PC-9 (cell line): ENCODE measurements at places on chromosomes 13 and 19. TPM values are rescaled to one million over a fixed set of nuclear protein-coding genes. Genes with fewer than 3 reads are reported as not detected.

DNA sequence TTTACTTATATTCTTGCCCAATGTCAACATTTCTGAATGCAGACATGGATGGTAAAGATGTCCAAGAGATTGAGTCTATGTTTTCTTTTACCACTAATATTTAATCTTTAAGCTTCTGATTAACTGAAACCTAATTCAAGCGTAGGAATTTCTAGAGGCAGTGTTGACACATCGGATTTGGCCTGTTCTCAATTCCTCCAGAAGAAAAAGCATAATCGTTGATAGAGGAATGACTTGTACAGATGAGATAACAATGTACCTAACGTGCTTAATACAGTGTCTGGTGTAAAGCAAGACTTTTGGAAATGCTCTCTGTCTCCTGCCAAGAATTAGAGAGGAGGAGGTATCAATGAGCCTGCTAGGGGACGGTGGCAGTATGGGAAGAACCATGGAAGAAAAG is 35.2 kb downstream of the SLC15A1 start:
- H3K27me3 ChIP-seq: no peaks in the 10 kb centered on the region
- H3K4me3 ChIP-seq: no peak overlapping the region
- no peak overlapping the region for H3K27ac ChIP-seq
- DNase-seq: no peak
- peaks cover 8% of the 10 kb centered on the region for H3K4me1 ChIP-seq

CYP4F8 gene
- total RNA-seq: not detected in 2 replicates

TECR gene
- total RNA-seq: 212 and 294 TPM in 2 replicates

GRCh38 chr13:79385694-79386093 is 20.4 kb downstream of the RBM26 start:
- no peak overlapping the region for H3K4me3 ChIP-seq
- no peaks in the 10 kb centered on the region for H3K27me3 ChIP-seq
- peaks cover 43% of the 10 kb centered on the region for H3K36me3 ChIP-seq
- no peak overlapping the region for H3K27ac ChIP-seq
- H3K4me1 ChIP-seq: peaks cover 36% of the 10 kb centered on the region
- no peak for DNase-seq

DNA sequence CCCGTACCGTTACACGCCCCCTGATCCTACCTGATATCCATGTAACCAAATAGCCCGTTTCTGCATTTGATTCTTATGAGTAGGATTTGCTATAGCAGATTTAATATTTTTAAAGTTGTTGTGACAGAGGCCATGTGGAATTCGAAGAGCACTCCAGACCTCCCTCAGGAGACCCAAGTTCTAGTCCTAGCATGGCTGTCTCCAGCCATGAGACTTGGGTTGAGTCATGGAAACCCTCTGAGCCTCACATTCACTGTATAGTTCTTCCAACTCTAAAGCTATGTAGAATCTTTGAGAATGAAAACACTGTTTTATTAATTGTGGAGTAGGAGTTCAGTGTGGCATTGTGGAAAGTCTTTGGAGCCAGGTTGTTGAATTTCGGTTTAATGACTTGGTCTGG is 8.0 kb upstream of the GPR183 start:
- H3K27ac ChIP-seq: no peak overlapping the region
- H3K36me3 ChIP-seq: peaks cover 3% of the 10 kb centered on the region; the same call in 1 of the 2 replicates
- DNase-seq: no peak
- no peak overlapping the region for H3K4me3 ChIP-seq
- H3K4me1 ChIP-seq: peaks cover 3% of the 10 kb centered on the region; the same call in 1 of the 2 replicates
- no peaks in the 10 kb centered on the region for H3K27me3 ChIP-seq

DNA sequence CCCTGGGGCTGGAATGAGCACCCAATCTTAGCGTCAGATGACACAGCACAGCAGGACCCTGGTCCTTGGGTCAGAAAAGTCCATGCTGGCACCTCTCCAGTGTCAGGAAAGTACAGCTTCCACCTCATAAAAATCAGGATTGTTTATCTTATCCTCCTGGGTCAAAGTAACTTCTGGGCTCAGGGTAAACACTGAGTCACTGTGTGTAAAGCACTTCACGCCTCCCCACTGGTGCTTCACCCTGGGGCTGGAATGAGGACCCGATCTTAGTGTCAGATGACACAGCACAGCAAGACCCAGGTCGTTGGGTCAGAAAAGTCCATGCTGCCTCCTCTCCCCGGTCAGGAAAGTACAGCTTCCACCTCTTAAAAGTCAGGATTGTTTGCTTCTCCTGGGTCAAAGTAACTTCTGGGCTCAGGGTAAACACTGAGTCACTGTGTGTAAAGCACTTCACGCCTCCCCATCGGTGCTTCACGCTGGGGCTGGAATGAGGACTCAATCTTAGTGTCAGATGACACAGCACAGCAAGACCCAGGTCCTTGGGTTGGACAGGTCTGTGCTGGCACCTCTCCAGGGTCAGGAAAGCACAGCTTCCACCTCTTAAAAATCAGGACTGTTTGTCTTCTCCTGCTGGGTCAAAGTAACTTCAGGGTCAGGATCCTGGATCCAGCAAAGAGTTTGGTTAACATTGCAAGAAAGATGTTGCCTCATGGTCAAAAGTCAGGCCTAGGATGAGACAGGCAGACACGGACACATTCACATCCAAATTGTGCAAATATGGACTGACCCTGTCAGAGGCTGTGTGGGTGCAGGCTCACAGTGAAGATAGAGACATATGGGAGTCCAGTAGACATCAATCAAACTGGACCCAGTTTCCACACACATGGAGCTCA is 39.2 kb upstream of the CYP2A7 start:
- DNase-seq: peak; percentile 99
- no peak overlapping the region for H3K4me3 ChIP-seq
- no peaks in the 10 kb centered on the region for H3K36me3 ChIP-seq
- peaks cover 3% of the 10 kb centered on the region; the same call in 1 of the 2 replicates for H3K27me3 ChIP-seq
- H3K27ac ChIP-seq: peak overlapping the region; percentile 82
- H3K4me1 ChIP-seq: peaks cover 25% of the 10 kb centered on the region

HCST gene
- total RNA-seq: 1.8 and 2.6 TPM in 2 replicates

DNA sequence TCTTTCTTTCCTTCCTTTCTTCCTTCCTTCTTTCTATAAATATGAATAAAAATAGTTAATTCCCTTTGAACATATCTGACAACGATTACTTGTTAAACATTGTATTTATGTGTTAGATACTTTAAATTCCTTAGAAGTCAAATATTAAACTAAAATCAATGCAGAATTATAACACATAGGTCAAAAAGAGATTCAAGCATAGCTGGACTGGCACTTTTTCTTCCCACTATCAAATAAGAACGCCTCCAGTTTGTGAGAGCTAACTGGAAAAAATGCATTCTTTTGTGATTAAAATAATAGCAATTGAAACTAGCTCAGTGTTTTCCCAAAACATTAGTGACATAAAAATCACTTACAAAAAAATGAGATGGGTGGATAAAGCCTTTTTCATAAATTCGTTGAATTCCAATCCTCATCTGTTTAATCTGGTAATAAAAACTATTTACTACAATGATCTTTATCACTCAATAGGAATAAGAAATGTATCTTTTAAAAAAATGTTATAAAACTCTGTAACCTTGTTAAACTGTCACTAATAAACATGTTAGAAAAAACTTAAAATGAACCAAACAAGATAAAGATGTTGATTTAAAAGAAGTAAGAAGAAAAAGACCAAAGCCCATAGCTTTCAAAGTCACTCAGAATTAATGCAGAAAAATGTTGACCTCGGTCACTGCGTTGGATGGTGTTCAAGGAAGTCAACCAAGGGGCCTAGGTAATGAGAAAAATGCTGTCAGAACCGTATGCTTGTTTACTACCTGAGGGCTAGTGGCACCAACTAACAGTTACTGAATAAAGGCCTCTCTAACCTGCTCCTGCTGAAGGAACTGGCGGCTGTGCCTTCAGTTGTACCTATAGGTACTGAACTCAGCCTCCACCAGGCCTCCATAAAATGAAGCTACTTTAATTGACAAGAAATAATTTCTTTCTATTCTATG is 1039.5 kb upstream of the SLC10A2 start:
- DNase-seq: no peak
- H3K27ac ChIP-seq: peak overlapping the region; percentile 71
- H3K4me1 ChIP-seq: peaks cover 14% of the 10 kb centered on the region

- no peaks in the 10 kb centered on the region for H3K4me1 ChIP-seq
- no peaks in the 10 kb centered on the region for H3K27me3 ChIP-seq
- H3K4me3 ChIP-seq: no peak overlapping the region
- no peak for DNase-seq
- no peaks in the 10 kb centered on the region for H3K36me3 ChIP-seq
Measured at GRCh38 chr19:5313307-5313706, 27.3 kb downstream of the PTPRS start.

- DNase-seq: no peak
- no peak overlapping the region for H3K4me3 ChIP-seq
- H3K4me1 ChIP-seq: peaks cover 26% of the 10 kb centered on the region
- no peak overlapping the region for H3K27ac ChIP-seq
Measured at GRCh38 chr13:76968041-76968440, 19.7 kb downstream of the ACOD1 start.

DNA sequence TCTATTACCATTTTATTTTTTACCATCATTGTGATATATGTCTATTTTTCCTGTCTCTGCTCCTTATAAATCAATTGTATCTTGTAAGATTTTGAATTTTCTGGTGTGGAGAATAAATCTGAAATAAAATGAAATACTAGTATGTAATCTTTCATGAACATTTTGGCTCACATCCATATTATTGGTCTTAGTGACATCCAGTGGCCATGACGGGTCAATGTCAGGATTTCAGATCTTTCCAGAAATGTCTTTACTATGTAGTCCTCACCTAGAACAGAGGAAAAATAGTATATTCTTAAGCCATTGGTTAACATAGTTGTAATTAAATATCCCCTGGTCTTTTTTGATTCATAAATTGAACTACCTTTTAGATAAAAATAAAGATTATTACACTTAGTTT is 109.8 kb upstream of the GPC6 start:
- H3K4me1 ChIP-seq: no peaks in the 10 kb centered on the region
- H3K4me3 ChIP-seq: no peak overlapping the region
- H3K27me3 ChIP-seq: no peaks in the 10 kb centered on the region
- DNase-seq: no peak
- no peaks in the 10 kb centered on the region for H3K36me3 ChIP-seq

FLT3 gene
- total RNA-seq: not detected in 2 replicates

UBE2L5 gene
- not detected in 2 replicates for total RNA-seq

DNA sequence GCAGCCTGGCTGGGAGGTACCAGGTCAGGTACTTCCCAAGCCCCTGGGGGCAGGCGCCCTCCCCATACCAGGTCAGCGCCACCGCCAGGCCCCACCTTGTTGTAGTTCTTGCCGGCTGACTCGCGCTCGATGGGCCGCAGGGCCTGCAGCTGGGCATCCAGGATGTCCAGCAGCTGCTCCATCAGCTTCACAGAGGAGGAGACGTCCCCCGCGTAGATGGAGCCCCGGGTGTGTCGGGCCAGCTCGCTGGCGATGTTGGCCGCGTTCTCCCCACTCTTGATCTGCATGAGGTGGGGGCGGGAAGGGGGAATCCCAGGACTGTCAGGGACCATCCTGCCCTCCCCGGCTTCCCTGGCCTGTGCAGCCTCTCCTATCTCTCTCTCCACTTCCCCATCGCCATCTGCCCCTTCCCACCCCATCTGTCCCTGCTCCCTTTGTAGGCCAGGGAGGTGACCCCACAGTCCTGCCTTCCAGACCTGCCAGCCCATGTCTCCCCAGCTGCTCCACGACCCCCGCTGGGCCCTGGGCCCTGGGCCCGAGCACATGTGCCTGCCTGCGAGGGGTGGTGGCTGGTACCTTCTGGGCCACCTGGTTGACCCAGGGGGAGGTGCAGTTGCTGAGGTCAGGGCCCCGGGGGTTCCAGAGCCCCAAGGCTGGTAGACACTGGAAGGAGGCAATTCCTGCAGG is 23.8 kb upstream of the ASF1B start:
- H3K27me3 ChIP-seq: no peaks in the 10 kb centered on the region
- H3K4me3 ChIP-seq: no peak overlapping the region
- no peak for DNase-seq
- no peaks in the 10 kb centered on the region for H3K4me1 ChIP-seq

DNA sequence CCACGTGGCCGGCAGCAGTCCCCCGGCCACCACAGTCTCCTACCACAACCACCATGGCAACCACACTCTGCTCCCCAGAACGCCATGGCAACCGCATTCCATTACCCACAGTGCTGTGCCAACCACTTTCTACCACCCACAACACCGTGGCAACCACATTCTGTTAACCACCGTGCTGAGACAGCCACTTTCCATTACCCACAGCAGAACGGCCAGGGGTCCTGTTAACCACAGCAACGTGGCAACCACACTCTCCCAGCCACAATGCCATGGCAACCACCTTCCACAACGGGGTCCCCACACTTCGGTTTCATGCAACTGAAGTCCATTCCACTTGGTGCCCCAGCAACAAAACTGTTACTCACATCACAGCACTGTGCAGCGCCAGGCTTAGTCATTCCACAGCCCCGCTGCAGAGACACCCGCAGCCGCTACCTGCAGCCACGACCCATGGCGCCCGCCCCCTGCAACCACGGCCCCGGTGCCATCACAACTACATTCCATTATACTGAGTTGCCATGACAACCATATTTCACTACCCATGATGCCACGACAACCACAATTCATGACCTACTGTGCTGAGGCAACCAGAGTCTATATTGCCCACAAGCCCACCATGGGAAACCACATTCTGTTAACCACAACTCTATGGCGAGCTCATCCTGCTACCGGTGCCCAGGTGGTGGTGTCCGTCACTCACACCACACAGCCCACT is 10.0 kb downstream of the DPF1 start:
- no peak overlapping the region for H3K27ac ChIP-seq
- no peak overlapping the region for H3K4me3 ChIP-seq
- no peaks in the 10 kb centered on the region for H3K27me3 ChIP-seq
- no peaks in the 10 kb centered on the region for H3K36me3 ChIP-seq
- H3K4me1 ChIP-seq: no peaks in the 10 kb centered on the region

DNA sequence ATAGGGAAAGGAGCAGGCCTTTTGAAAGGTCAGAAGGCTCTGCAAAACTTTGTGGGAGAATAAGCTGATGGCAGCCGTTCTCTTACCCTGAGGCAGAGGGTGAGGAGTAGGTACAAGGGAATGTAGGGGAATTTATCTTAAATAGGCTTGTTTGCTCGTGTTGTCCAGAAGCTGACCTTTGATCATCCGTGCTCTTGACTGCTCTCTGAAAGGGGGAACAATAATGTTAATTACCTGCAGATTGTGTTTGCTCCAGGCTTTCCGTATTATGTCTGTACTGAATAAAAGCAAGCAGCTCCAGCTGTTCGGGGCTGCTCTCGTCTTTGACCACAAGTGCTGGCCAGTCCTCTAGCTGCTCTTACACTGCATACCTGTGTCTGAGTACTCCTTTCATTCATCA is 116.3 kb downstream of the ZNF429 start:
- DNase-seq: no peak
- H3K4me1 ChIP-seq: no peaks in the 10 kb centered on the region
- no peak overlapping the region for H3K27ac ChIP-seq
- H3K4me3 ChIP-seq: no peak overlapping the region

GRCh38 chr19:35041548-35042055 is at the start of gene HPN:
TSS of gene HPN (plus strand) at chr19:35041721. CDS start at chr19:35042507, 786 bp downstream.
- H3K4me1 ChIP-seq: peaks cover 8% of the 10 kb centered on the region; the same call in 1 of the 2 replicates
- peak within 1 kb of the TSS; percentile 29; the same call in 1 of the 2 replicates for H3K4me3 ChIP-seq
- no peaks in the 10 kb centered on the region for H3K36me3 ChIP-seq
- DNase-seq: no peak

KISS1R gene
- total RNA-seq: not detected in 2 replicates

GPR12 gene
- not detected in 2 replicates for total RNA-seq
